ENCODE measurements at places on chromosomes 7 and 10.
A peak's percentile ranks its signal among the peaks of the same experiment; 100 is the strongest.

DNA sequence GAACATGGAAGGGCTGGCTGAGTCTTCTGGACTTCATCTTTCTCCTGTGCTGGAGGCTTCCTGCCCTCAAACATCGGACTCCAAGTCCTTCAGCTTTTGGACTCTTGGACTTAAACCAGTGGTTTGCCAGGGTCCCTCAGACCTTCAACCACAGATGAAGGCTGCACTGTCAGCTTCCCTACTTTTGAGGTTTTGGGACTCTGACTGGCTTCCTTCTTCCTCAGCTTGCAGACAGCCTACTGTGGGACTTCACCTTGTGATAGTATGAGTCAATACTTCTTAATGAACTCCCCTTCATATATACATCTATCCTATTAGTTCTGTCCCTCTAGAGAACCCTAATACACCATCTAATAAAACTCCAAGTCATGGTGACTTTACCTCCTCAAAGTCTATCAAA, 4.0 kb upstream of the CLEC5A start:
- peak; percentile 78 for DNase-seq

DNA sequence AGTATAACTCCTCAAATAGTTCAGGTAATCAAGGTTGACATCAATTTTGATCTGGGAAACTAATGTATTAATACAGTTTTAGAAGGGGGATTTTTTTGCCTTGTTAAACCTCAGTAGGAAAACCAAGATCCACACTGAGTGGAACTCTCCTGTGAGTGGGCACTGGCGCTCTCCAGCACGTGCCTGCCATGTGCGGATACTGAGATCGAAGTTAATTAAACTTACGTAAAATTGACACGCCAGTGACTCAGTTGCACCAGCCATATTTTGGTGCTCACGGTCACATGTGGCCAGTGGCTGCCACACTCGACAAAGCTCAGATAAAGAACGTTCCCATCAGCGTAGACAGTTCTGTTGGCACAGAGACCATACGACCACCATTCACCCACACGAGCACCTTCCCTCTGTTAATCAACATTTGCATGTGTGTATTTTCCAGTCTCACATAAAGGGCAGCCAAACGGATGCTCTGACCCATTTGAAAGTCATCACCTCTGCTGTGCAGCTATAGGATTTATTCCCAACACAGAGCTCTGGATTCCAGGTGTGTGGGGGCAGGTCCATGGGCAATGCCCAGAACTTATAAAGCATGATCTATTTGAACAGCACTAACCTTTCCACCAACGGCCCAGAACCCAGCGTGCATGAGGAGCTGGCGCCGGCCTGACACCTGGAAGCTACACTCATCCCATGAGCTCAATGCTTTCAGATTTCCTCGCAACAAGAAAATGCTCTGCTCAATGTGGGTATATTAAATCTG, 77.7 kb downstream of the VIPR2 start:
- no peak for DNase-seq

GRCh38 chr7:120941064-120941463, 9.5 kb upstream of the ING3 start:
- DNase-seq: peak; percentile 1

GRCh38 chr7:73557397-73558257, at the start of gene BCL7B:
Gene BCL7B, minus strand, starts transcription at chr7:73557690. Its CDS starts 112 bp downstream, at chr7:73557578.
- peak; percentile 79 for DNase-seq

DNA sequence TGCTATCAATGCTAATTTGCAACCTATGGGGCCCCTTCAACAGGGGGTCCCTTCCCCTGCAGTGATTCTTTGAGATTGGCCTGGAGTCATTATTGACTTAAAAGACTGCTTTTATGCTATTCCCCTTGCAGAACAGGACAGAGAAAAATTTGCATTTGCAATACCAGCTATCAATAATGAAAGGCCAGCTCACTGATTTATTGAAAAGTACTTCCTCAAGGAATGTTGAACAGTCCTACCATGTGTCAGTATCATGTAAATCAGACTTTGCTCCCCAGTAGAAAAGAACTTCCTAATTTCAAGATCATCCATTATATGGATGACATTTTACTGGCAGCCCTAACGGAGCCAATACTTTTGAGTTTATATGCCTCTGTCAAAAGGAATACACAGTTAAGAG, 29.7 kb upstream of the ABCA13 start:
- DNase-seq: no peak

GRCh38 chr7:24800667-24801066, 43.4 kb upstream of the GSDME start:
- DNase-seq: no peak
